OCI-M1 (cell line): ENCODE measurements at places on chromosomes 1 and 21.
A peak's percentile ranks its signal among the peaks of the same experiment; 100 is the strongest.

- no peak for DNase-seq
These were observed 142.2 kb downstream of the LHX8 start for GRCh38 chr1:75276385-75276784.

DNA sequence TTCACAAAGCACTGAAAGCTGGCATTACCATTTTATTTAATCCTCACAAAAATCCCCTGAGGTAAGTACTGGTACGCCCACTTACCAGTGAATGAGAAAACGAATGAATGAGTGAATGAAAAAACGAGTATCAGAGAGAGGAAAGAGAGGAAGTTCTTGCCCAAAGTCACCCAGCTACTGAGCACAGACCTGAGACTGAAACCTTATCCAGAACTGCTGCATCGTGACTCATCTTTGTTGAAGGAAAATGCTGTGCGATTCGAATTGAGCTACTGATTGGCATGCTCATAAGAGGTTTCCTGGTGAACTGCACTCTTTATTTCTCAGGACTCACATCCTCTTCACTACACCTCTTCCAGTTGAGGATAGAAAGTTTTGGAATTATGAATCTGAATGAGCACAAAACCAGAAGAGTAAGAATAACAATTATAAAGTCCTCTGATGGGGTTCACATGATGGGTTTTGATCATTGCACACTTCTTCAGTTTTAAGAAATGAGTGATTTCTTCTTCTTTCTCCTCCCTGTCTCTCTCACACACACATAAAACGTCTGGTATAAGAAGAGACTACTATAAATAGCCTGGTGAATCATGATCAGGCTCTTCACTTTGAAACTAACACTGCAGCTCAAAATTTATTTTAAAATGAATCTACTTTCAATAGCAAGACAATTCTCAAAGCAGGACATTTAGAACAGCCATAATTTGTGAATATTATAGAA, 32.1 kb downstream of the IL12RB2 start:
- no peak for DNase-seq

GRCh38 chr1:31310198-31310597, 13.4 kb downstream of the ZCCHC17 start:
- no peak for DNase-seq

GRCh38 chr1:55046871-55047270, 7.5 kb downstream of the PCSK9 start:
- DNase-seq, result no peak

- DNase-seq, result peak; percentile 97
These were observed 5.7 kb upstream of the ZNF683 start for GRCh38 chr1:26378088-26378878.

- DNase-seq, result peak; percentile 93
These were observed 892 bp downstream of the TYW3 start for GRCh38 chr1:74733604-74734484.

DNA sequence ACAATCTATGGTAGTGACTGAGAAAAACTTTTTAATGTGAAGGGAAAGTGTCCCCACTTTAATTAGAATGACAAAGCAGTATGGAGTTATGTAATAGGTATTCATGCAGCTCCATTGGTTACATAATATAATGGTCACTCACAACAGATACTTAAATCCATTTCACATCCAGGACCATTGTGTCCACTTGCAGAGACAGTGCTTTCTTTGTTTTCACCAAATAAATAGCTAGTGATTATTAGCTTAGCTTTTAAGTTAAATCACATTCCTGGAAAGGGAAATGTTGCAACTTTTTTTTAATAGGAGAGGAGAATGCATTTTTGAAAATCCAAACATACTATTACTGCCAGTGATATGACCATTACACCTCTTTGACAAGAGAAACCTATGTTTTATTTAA, 22.9 kb downstream of the RGL1 start:
- no peak for DNase-seq

DNA sequence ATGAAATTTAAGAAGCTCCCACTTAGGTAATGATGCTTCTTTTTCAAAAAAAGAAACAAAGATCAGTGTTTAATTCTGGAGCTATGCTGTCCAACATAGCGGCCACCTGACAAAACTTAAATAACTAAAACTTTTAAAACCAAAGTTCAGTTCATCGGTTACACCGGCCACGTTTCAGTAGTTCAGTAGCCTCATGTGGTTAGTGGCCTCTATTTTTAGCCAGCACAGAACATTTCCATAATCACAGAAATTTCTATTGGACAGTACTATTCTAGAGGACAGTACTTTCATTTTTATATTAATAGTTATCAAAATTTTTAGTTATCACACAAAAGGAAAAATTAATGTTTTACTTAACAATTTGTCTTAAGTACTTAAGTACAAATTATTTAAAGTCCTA, 141.0 kb downstream of the USP25 start:
- no peak for DNase-seq

DNA sequence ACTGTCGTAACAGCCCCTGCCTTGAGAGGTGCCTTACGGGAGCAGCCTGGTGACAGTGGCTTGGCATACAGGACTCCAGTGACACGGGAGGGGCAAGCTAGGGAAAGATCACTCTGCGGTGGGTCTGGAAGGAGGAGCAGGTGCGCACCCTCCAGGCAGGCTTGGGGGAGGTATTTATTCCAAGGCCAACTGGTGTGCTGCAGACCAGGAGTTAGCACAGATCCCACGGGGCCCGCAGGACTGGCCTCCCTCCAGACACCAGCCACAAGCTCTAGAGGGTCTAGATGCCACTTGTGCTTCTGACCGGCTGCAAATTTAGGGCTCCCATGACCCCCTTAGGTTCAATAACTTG, 22.1 kb downstream of the PSEN2 start:
- no peak for DNase-seq

DNA sequence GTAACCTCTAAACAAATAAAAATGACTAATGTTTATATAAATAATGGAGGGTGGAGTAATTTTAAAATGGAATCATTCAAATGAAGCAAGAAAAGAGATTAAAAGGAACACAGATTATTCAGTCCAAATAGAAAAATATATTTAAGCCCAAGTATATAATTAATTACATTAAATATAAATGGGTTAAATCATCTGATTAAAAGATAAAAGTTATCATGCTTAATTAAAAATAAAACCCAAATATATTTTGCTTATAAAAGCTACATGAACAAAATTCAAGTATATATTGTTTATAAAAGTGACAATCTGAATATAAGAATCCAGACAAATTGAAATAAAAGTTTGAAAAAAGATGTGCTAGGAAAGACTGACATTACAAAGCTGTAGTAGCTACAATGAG, 63.9 kb upstream of the ACTRT2 start:
- DNase-seq, result no peak

DNA sequence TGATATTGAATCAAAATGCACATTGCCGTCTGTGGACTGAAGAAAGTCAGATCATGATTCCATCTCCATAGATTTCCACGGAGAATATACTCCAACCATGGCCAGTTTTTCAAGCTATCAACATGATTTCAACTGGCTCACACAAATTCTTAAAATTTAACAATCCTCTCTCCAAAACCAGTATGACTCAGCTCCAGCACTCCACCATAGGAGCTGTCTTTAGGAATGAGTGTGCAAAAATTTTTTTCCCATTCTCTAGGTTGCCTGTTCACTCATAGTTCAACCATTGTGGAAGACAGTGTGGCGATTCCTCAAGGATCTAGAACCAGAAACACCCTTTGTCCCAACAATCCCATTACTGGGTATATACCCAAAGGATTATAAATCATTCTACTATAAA, 40.8 kb downstream of the RGL1 start:
- DNase-seq, result peak; percentile 26

DNA sequence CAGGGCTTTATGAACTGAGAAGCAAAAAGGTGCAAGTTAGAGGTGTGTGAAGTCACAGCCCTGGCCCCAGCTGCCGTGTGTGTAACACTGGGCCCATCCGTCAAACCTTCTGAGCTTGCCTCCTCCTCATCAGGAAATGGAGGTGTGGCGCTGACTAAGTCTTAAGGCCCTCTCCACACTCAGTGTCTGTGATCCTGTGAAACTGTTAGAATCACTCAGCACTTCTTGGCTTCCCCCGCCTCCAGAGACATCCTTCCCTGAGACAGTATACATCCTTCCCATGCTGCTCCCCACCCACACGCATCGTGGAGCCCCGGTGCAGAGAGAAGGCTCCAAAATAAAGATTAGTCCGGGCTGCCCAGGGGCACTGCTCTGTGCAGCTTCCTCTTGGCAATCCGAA, 33.3 kb downstream of the LRP8 start:
- DNase-seq, result no peak

DNA sequence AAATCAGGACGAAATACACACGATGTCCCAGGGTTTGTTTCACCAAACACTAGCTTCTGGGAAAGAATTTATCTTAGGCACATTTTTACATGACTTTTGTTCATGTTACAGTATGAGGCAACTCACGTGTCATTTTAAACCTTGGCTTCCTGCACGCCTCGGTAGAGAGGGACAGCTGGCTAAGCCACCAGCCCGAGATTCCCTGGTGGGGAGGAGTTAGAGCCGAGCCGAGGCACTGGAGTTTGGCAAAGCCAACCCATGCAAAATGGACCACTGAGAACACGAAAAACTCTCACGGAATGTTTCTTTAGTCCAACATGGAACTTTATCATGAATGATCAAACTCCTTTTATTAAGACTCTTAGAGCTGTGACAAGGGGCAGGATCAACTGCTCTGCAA, 240.0 kb downstream of the DYRK1A start:
- DNase-seq, result no peak

DNA sequence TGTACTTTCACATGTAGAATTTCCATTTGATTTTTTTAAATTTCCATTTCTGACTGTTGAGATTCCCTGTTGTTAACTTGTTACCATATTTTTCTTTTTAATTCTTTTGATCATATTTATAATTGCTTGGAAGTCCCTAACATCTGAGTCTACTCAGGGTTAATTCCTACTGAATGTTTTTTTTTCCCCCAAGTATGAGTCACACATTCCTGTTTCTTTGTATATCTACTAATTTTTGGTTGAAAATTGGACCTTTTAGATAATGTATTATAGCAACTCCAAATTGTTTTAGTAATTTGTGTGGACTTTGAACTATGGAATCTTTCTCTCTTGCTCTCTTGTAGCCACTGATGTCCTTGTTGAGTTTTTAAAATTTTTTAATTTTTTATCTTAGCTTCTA, 54.6 kb downstream of the STXBP3 start:
- no peak for DNase-seq

DNA sequence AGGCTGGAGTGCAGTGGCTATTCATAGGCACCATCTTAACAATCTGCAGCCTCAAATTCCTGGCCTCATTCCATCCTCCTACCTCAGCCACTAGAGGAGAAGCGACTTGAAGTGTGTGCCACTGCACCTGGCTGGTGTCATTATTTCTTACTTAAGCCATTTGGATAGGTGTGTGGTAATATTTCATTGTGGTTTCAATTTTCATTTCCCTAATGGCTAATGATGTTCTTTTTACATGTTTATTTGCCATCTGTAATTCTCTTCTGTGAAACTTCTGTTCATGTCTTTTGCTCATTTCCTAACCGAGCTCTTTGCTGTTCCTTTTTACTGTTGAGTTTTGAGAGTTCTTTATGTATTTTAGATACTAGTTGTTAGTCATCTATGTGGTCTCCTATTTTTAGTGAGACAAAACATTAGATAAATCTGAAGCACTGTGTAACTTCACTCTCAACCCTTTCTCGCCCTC, 66.8 kb downstream of the SLC27A3 start:
- DNase-seq, result no peak

GRCh38 chr1:169886422-169886821, 7.3 kb downstream of the SCYL3 start:
- DNase-seq, result no peak

GRCh38 chr1:243505986-243506689, 250.3 kb downstream of the SDCCAG8 start:
- no peak for DNase-seq

- peak; percentile 37 for DNase-seq
These were observed 652.5 kb downstream of the KIF26B start for GRCh38 chr1:245807306-245807705.

DNA sequence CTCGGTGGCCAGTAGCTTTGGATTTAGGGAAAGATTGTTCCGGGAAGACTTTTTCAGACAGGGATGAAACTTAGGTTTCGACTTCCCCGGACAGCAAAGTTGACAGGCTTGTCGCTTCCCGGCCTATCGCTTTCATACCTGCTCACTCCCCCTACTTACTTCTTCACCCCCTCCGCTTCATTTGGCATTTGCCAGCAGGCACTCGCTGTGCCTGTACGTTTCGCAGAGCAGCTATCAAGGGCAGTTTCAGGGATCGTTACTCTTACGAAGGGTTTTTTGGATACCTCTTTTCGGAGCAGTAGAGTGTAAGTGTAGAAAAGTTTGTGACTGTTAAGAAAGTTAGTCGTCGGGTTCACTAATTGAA, 393 bp downstream of the BLZF1 start:
- peak; percentile 80 for DNase-seq

- no peak for DNase-seq
These were observed 53.4 kb downstream of the ZBTB18 start for GRCh38 chr1:244104309-244105060.

DNA sequence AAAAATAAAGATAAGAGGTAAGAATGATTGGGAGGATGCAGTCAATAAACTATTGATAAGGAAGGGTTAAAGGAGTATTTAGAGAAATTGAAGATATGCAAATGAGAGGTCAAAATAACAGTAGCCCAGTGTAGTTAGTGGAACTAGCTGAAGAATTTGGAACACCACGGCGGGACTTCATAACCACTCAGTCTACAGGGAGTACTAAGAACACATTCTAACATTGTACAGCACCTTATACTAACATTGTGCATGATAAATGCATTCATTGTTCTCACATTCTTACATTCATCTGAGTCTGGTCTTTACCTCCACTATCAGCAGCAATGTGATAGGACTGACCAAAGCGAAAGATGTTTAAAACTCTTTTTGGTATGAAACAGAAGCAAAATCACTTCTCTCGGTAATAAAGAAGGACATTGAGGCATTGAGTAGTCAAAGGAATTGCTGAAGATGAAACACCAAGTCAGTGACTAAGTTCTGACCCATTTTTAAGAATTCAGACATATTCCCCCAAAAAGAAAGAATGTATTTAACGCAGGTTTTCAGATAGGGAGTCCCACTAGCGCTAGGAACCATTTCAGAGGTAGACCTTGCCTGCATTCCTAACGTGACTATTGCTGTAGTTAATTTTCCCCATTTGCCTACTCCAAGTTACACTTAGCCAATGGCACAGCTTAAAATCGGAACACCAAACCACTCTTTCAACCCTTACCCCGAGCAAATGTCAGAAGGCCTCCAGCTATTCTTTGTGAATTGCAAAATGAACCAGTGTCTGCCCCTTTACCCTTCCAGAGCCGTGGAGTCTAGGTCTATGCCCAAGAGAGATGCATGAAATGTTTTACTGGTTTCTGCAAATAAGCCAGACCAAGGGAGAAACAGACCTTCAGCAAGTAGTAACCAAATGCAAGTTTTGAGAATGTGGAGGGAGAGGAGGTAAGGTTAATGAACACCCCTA, 108.8 kb upstream of the IRF2BP2 start:
- DNase-seq, result no peak

GRCh38 chr1:156430303-156430702, 61.3 kb downstream of the RHBG start:
- no peak for DNase-seq

DNA sequence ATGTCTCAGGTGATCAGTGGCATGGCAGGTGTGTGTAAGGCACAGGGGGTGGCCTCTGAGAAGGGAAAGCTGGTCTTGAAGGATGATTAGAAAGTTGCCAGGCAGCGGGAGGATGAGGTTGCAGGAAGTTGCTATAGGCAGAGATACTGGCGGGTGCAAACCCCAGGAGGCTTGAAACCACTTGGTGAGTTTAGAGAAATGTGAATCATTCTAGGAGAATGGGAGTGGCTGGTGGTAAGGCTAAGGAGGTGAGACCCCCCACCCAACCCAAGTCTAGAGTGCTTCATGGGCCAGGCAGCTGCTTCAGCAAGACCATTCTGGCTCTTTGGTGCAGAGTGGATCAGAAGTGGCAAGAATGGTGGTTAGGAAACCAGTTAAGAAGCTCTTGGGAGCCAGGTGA, 9.0 kb downstream of the SH2D2A start:
- DNase-seq, result no peak
